ENCODE measurements at places on chromosomes 1 and 21. TPM values are rescaled to one million over a fixed set of nuclear protein-coding genes. Genes with fewer than 3 reads are reported as not detected.

DNA sequence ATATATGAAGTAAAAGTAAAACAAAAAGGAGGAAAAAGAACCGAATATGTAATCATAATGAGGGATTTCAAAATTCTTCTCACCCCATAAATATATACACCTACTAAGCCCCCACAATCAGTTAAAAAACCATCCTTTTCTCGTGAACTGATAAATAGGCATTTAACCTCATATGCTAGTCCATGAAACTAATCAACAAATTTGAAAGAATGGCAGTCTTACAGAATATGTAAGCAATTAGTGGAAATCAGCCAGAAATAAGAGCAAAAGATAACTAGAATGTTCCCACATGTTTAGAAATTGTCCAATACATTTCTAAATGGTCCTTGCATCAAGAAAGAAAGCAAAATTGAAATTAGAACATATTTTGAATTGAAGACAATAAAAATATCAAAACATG, 849.4 kb upstream of the CXADR start:
- no peak for DNase-seq

DNA sequence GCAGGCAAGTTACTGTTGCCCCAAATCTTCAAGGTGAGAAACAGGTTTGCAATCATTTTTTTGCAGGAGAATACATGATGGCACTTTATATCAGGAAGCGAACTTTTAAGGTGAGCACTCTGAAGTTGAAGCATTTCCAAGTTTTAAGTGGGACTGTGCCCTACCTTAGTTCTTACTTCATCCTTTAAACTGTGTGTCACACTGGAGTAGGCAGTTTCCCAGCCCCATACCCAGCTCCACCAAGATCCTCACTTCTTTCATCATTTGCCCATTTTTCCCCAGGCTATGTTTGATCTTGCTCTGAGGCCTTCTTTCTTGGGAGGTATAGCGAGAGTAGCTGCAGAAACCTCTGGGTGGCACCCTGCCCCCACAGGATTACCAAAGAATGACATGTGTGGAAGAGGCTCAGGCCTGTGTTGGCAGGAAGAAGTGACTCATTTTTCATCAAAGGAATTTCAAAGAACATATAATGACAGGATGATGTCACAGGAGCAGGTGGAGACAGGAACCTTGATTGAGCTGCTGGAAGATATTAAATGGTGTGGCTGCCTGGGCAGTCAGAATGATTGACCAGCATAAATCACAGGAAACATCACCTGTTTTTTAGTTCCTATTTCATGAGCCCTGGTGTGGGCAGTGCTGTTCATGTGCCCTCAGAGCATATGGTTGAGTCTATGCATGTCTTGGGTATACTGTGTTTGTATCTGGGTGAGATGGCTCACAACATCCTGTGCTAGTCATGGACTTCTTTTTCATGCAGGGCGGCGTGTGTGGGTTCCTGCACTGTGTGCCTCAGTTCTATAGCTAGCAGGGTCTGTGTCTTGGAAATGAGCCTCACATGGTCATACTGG, 20.8 kb upstream of the MACF1 start:
- DNase-seq = peak; percentile 35

DNA sequence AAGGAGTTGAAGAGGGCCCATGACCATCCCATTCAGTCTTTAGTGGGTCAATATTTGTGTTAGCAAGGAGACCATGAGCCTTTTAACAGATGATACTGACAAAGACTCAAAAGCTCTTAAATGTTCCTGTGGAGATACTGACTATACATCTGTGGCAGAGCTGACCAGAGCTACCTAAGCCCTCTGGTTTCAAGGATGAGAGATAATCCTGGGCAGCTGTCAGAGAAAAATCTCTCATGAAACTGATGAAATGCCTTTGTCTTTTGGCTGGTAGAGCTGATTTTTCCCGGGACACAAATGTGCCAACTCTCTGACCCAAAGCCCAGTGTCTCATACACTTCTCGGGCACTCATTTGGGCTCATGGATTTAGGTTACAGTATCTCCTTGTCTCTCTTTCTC, 100.9 kb downstream of the XCL2 start:
- DNase-seq = no peak

- DNase-seq = no peak
These were observed 88.6 kb downstream of the TM2D1 start for GRCh38 chr1:61636376-61636775.

- no peak for DNase-seq
These were observed 23.9 kb upstream of the ITLN2 start for GRCh38 chr1:160978510-160978927.

DNA sequence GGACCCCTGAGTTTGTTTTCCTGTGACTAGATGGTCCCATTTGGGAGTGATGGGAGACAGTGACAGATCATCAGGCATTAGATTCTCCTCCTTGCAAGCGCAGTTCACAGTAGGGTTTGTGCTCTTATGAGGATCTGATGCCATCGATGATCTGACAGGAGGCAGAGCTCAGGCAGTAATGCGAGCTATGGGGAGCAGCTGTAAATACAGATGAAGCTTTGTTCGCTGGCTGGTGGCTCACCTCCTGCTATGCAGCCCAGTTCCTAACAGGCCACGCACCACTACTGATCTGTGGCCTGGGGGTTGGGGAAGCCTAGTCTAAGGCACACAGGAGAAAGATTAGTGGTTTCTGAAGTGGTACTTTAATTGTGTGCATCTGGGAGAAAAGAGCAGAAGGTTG, 7.1 kb upstream of the PLPP3 start:
- DNase-seq = no peak

DNA sequence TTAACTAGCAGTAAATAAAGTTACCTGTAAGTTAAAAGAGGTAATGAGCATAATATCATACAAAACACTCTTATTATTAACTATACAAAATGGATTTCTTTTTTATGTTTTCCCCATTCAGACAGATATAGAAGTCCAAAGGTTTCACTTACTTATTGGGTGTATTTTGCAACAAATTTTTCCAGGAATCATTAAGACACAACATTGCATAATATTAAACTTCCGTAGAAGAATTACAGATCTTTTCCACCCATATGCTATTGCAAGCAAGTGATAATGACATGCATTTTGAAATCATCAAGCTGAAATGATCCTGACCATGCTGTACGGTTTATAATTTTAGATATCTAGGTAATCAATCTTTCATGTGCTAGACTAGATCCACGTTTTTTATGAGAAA, 957.0 kb downstream of the NCAM2 start:
- DNase-seq = no peak

DNA sequence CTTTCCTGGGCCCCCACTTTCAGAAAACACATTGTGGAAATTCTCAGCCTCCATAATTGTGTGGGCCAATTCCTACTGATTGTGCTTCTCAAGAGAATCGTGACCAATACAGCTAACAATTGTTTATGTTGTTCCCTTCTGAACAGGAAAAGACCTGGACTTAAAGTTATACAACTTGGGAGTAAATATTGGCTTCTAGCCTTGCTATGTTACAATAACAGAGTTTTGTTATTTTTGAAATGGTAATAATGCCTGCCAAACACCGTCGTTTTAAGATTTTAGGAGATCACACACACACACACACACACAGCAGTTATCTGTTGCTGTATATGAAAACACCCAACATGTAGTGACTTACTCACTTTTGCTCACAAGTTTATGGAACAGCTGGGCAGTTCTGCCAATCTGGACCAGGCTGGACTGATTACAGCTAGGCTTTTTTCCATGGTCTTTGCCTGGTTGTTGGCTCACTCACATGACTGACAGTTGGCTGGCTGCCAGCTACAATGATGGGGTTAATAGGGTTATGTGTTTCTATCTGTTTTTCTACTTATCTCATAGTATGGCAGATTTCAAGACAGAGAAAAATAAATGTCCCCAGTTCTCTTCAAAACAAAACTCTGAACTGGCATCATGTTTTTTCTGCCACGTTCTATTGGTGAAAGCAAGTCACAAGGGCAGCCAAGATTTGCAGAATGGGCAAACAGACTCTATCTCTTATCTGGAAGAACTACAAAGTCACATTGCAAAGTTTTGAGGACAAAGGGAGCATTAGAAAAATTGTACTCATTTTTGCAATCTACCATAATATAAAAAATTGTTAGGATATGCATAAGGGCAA, 447.5 kb downstream of the NEGR1 start:
- DNase-seq = no peak

GRCh38 chr1:177732178-177732577, 237.7 kb downstream of the SEC16B start:
- DNase-seq = no peak

OR2T35 gene
- total RNA-seq = not detected

RNU1-2 gene
- 3,428 TPM for total RNA-seq

GBP2 gene
- total RNA-seq = 0.36 TPM

C8B gene
- not detected for total RNA-seq

GNAT2 gene
- total RNA-seq = 0.26 TPM

ANKRD45 gene
- total RNA-seq = 1.3 TPM

ADGRL2 gene
- 85.4 TPM for total RNA-seq
